ENCODE measurements at places on chromosomes 3 and 15. TPM values are rescaled to one million over a fixed set of nuclear protein-coding genes. Genes with fewer than 3 reads are reported as not detected.
A peak's percentile ranks its signal among the peaks of the same experiment; 100 is the strongest.

DNA sequence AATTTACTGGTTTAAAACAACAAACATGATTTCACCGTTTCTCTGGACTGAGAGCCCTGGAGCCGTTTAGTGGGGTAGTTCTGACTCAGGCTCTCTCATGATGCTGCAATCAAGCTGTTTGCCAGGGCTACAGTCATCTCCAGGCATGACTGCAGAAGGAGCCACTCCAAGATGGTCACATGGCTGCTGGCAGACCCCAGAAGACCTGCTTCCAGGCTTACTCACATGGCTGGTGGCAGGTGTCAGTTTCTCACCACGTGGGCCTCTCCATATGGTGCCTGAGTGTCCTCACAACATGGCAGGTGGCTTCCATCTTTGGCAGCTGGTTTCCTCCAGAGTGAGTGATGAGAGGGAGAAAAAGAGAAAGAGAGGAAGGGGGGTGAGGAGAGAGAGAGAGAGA, 378.3 kb upstream of the RGMA start:
- DNase-seq: peak; percentile 16

DNA sequence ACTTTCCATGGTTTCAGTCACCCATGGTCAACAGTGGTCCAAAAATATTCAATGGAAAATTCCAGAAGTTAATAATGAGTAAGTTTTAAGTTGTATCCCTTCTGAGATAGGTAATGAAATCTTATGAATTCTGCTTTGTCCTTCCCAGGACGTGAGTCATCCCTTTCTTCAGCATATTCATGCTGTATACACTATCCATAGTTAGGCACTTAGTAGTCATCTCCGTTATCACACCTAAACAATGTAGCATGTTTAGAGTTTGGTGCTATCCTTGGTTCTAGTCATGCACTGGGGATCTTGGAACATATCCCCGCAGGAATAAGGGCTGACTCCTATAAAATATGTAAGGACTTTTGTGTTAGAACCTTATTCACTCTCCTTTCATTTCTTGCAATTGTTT, 153.2 kb downstream of the UNC13C start:
- DNase-seq: peak; percentile 28

- no peak for DNase-seq
These were observed 297.6 kb downstream of the CHL1 start for GRCh38 chr3:494190-494589.

- DNase-seq: no peak
These were observed 21.9 kb downstream of the THOC7 start for GRCh38 chr3:63841704-63842103.

DNA sequence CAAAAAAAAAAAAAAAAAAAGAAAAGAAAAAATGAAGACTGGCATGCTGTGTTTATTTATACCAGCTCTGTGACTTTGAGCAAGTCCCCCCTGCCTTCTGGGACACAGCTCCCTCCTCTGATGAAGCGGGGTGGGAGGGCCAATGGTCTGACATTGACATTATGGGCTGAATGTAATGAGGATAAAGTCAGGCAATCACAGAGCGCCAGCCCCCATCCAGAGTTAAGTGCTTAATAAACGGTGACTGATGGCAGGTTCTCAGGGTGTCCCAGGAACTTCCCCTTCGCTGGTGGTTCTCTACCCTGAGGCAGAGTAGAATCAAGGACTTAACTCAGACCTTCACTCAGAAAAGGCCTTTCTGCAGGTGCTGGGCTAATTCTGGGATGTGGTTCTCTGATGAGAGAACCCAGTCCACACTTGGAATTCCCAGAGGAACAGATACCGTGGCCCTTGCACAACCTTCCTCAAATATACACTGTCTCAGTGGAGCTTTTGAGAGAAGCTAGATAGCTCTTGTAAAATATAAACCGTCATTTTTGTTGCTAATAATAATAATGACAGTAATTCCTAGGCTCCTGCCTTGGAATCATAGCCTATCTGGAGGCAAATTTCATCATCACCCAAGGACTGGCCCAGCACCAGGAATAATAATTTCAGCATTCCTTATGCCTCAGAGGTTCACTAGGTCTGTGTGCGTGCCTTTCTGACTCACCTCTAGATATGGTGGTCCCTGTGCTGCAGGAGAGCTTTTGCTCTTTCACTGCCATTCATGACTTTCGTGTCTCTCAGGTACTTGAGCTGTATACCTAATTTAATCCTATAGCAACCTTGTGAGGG, 115.8 kb downstream of the RPLP1 start:
- DNase-seq: peak; percentile 60

DNA sequence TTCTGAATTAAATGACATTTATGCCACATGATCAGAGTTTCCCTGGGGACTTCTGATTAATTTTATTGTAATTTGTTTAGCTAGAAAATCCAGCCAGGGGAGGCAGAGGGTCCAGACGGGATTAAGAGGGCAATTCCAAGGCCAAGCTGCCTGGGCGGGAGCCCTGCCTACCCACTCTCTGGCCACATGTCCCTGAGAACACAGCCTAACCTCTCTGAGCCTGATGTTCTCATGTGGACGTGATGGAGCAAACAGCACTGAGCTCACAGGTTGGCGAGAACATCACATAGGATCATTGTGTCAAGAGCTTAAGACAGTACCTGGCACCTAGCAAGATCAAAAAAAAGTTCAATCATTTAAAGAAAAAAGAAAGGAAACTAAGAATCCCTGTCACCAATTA, 1.0 kb downstream of the LRRC2 start:
- no peak for DNase-seq

- no peak for DNase-seq
These were observed 838.1 kb upstream of the SEMA6D start for GRCh38 chr15:46879032-46879770.

GRCh38 chr3:197889204-197889930, 60.6 kb upstream of the RPL35A start:
- no peak for DNase-seq

DNA sequence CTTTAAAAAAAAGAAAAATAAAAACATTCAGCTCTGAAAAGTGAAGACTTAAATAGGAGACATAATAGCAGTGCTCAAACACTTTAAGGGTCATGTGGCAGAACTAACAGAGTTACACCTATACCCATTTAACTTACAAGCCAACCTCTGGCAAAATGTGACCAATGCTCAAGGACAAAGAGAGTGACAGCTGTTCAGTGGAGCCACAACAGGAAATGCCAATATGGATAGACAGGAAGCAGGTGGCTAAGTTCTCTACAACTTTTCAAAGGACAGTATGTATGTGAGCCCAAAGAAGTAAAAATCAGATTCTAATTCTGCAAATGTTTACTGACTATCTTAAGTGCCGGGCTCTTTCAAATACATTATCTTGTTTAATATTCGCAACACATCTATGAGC, 3.4 kb downstream of the TMCC1 start:
- peak; percentile 8 for DNase-seq

DNA sequence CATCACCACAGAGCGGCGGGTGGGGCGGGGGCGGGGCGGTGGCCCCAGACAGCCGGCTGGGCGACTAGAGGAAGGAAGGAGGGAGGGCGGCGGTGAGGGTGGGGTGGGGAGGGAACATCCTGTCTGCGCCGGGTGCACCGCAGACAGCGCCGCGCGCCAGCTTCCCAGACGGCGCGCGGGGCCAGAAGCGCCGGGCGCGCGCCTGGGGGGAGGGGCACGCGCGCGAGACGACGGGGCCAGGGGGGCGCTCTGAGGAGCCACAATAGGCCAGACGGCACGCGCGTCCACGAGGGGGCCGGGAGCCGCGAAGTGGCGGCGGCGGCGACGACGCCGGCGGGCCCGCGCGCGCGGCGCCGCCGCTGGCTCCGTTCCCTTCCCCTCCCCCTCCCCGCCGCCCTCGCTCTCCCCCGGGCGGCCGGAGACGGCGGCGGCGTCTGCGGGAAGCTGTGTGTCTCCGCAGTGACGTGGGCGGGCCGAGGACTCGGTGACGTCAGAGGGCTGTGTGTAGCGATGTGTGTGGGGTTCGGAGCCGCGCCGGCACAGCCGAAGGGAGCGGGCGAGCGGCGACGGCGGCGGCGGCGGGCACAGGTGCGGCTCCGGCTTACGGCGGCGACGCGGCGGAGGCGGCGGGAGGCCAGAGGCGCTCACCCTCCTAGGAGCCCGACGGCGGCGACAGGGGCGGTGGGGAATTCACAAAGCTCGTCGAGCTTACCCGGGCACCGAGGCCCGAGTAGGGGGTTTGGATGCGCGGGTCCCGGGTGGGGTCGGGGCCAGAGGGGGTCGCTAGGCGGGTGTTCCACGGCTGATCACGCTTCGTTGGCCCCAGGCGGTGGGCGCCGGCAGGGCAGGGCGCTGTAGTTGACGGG, at the start of gene SKIL:
Gene SKIL (plus strand): TSS at position 540 of the 866 bp plus-strand sequence. CDS start 2,617 bp downstream, outside the sequence.
- DNase-seq: peak; percentile 96

The SMCO1 gene
- total RNA-seq: not detected

The CDCP1 gene
- 75.6 TPM for total RNA-seq

The P2RY13 gene
- not detected for total RNA-seq

- DNase-seq: peak; percentile 40
These were observed 6.3 kb downstream of the PXYLP1 start for GRCh38 chr3:141237701-141238521.

Measured in RPMI7951 (cell line).